ENCODE measurements at places on chromosomes 6 and 20.

- H3K36me3 ChIP-seq, result no peaks in the 10 kb centered on the region
- DNase-seq, result no peak
- H3K27ac ChIP-seq, result no peak overlapping the region
- H3K4me1 ChIP-seq, result no peaks in the 10 kb centered on the region
- no peak overlapping the region for H3K4me3 ChIP-seq
- no peaks in the 10 kb centered on the region for H3K27me3 ChIP-seq
Observed at GRCh38 chr6:42007286-42008137, 42.8 kb upstream of the TAF8 start.

DNA sequence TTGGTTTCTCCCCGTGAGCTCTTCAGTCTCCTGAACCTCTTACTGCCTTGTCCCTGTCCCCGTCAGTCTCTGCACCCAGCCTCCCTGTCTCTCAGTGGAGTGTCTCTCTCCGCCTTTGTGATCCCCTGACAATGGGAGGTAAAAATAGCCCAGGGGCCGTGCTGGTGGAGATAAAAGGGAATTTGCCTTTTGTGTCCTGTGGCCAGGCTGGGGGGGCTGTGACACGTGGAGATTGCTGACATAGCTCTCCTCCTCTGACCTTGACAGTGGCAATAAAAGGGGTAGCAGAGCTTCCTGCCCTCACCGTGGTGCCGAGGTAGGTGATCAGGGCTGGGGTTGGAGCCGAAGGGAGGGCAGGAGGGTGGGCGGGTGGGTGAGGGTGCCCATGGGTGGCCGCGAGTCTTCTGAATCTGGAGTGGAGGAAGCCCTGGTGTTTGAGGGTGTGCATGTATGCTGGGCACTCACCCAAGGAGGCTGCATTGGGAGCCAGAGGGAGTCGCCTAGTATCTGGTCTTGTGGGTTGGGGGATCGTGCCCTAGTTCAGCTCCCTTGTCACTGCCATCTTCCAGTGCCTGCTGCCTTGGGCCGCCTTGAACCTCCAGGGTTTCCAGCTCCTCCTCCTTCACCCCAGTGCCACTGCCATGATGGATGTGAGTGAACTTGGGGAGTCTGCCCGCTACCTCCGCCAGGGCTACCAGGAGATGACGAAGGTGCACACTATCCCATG is 21.9 kb downstream of the MYH7B start:
- no peak for DNase-seq
- H3K27ac ChIP-seq, result no peak overlapping the region
- no peaks in the 10 kb centered on the region for H3K4me1 ChIP-seq
- H3K27me3 ChIP-seq, result no peaks in the 10 kb centered on the region

DNA sequence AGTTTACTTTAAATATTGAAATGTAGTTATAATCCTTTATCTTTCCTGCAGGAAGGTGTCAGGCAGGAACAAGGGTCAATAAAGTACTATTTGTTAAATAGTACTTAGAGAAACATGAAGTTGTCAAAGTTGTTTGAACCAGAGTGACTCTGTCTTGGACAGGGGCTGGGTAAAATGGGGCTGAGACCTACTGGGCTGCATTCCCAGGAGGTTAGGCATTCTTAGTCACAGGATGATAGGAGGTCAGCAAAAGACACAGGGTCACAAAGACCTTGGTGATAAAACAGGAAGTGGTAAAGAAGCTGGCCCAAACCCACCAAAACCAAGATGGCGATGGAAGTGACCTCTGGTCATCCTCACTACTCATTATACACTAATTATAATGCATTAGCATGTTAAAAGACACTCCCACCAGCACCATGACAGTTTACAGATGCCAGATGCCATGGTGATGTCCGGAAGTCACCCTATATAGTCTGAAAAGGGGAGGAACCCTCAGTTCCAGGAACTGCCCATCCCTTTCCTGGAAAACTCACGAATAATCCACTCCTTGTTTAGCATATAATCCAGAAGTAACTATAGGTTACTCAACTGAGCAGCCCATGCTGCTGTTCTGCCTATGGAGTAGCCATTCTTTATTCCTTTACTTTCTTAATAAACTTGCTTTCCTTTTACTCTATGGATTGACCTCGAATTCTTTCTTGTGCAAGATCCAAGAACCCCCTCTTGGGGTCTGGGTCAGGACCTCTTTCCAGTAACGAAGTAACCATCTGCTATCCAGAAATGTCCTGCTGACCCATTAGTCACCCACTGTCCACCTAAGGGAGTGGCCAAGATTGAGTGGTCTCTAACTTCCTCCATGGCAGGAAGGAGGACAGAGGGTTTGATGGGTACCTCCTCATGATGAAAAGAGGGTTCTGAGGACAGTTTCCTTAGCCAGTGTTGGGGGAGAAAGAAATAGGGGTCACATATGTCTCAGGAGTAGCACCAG is 19.6 kb downstream of the SLC22A2 start:
- no peaks in the 10 kb centered on the region for H3K4me1 ChIP-seq
- H3K27me3 ChIP-seq, result no peaks in the 10 kb centered on the region
- H3K4me3 ChIP-seq, result no peak overlapping the region
- peak overlapping the region; percentile 42 for H3K27ac ChIP-seq
- peak; percentile 48 for DNase-seq

DNA sequence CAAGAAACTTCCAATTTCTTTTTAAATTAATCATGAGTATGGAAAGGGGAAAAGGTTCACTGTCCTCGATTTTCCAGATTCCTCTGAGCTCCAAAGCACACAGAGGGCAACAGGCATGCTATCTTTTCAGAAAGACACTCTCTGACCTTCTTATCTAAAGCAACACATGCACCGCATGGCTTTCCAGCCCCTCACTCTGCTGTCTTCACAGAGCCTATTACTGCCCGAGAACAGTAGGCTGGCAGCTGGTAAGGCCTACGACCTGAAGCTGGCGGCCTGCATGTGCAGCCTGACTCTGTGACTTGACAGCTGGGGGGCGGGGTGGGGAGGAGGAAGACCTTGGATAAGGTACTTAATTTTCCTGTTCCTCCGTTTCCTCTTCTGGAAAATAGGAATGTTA is 86.3 kb downstream of the ELOVL4 start:
- H3K27me3 ChIP-seq, result no peaks in the 10 kb centered on the region
- DNase-seq, result no peak
- H3K36me3 ChIP-seq, result no peaks in the 10 kb centered on the region

DNA sequence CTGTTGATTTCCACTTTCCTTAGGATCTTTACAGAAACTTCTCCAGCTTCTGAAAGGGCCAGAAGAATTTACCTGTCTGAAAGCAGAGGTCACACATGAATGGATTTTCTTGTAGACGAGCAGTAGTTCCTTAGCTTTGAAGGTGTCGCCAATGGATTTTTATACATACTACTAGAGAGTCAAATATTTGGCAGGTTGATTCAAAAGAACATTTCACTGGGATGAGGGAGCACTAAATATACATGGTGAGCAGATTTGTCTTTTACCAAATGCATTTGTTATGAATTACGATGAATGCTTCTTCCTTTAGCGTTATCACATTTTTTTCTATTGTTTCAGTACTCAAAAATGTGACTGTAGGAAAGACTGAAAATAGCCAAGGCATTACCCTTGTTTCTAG is 162.3 kb downstream of the PAX1 start:
- no peak overlapping the region for H3K4me3 ChIP-seq
- no peaks in the 10 kb centered on the region for H3K4me1 ChIP-seq
- no peaks in the 10 kb centered on the region for H3K36me3 ChIP-seq
- no peaks in the 10 kb centered on the region for H3K27me3 ChIP-seq

- H3K36me3 ChIP-seq, result no peaks in the 10 kb centered on the region
- H3K4me3 ChIP-seq, result peak overlapping the region; percentile 95
Observed at GRCh38 chr6:36984581-36985416, 1.2 kb downstream of the MTCH1 start.

- H3K36me3 ChIP-seq, result no peaks in the 10 kb centered on the region
- DNase-seq, result no peak
- H3K27ac ChIP-seq, result no peak overlapping the region
- H3K4me1 ChIP-seq, result no peaks in the 10 kb centered on the region
- no peak overlapping the region for H3K4me3 ChIP-seq
Observed at GRCh38 chr6:168837254-168838036, 396.5 kb downstream of the SMOC2 start.

GRCh38 chr6:166693880-166694279 is 66.8 kb upstream of the RPS6KA2 start:
- no peak for DNase-seq
- H3K36me3 ChIP-seq, result no peaks in the 10 kb centered on the region
- no peaks in the 10 kb centered on the region for H3K4me1 ChIP-seq
- no peak overlapping the region for H3K4me3 ChIP-seq
- no peak overlapping the region for H3K27ac ChIP-seq

DNA sequence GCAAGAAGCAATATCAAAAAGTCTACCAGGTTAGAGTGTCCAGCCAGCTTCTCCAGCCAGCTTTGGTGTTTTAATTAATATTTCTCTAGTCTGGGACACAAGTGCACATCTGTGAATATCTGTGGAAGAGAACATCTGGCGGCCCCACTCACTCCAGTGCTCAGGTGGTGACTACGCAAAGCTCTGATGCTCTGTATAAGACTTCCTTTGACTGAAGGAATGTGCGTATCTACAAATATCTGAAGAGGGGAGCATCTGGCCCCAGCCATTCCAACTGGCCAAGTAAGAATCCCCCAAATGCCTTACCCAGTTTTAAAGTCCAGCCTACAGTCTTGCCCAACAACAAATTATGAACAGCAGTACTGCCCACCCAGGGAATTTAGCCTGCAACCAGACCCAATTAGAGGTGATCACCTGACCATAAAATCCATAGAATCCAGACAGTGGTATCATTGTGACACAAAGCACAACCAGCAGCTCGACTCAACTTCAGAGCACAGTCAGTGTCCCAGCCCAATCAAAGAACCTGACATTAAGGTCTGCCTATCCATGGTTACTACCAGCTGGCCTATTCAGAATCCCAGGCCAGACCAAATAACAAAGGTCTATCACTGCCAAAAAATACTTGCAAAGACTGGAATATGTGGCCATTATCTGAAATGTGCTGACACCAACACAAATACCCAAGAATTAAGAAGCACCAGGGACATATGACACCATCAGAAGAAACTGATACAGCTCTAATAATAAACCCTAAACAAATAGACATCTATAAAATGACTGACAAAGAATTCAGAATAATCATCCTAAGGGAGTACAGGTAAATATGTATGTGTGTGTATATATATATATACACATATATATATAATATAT is 76.1 kb upstream of the MANEA start:
- H3K4me1 ChIP-seq, result no peaks in the 10 kb centered on the region
- no peak overlapping the region for H3K27ac ChIP-seq
- no peak for DNase-seq
- no peak overlapping the region for H3K4me3 ChIP-seq
- H3K36me3 ChIP-seq, result no peaks in the 10 kb centered on the region

DNA sequence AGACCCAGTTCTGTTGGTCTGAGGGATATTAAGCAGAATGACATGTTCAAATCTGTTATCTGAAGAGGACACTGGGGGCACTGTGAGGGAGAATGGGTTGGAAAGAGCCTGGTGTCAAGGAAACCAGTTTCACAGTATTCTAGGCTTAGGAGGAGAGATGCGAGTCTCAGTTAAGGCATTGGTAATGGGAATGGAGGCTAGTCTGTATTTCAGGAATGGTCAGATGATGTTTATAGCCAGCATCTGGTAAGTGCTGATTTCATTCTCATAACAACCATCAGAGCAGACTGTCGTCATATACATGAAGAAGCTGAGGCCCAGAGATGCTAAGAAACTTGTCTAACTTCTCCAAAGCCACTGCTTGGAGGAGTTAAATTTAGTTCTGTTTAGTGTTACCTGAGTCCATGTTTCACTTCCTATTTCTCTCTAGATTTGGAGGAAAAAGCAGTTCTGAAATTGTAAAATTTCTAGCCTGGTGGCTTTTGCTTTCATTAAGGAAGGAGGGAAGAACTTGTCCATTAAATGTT is 242.0 kb downstream of the ARID1B start:
- DNase-seq, result no peak
- H3K4me1 ChIP-seq, result no peaks in the 10 kb centered on the region
- H3K27ac ChIP-seq, result no peak overlapping the region
- H3K4me3 ChIP-seq, result no peak overlapping the region

GRCh38 chr6:151098166-151098565 is 141.6 kb upstream of the AKAP12 start:
- no peak overlapping the region for H3K27ac ChIP-seq
- no peaks in the 10 kb centered on the region for H3K27me3 ChIP-seq
- no peak overlapping the region for H3K4me3 ChIP-seq
- no peaks in the 10 kb centered on the region for H3K36me3 ChIP-seq

DNA sequence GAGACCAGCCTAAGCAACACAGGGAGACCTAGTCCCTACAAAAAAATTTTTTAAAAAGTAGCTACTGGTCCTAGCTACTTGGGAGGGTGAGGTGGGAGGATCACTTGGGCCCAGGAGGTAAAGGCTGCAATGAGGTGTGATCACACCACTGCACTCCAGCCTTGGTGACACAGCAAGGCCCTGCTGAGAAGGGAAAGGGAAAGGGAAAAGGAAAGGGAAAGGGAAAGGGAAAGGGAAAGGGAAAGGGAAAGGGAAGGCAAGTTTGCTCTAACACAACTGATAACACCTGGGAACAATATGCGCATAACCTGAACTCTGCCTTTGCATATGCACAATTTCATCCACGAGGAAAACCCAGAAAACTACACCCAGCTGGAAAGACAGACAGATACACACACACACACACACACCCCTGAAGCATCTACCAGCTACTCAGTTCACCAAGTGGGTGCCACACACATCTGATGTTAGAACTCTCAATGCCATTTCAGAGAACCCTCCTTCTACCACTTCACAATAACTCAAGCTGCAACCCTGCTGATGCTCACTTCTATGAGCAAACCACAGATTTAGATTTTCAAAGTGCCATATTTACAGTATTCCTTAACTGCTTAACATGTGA is 19.1 kb downstream of the B4GALT5 start:
- DNase-seq, result no peak
- no peaks in the 10 kb centered on the region for H3K36me3 ChIP-seq
- H3K27me3 ChIP-seq, result no peaks in the 10 kb centered on the region
- no peak overlapping the region for H3K27ac ChIP-seq
- no peak overlapping the region for H3K4me3 ChIP-seq
- peaks cover 7% of the 10 kb centered on the region for H3K4me1 ChIP-seq

DNA sequence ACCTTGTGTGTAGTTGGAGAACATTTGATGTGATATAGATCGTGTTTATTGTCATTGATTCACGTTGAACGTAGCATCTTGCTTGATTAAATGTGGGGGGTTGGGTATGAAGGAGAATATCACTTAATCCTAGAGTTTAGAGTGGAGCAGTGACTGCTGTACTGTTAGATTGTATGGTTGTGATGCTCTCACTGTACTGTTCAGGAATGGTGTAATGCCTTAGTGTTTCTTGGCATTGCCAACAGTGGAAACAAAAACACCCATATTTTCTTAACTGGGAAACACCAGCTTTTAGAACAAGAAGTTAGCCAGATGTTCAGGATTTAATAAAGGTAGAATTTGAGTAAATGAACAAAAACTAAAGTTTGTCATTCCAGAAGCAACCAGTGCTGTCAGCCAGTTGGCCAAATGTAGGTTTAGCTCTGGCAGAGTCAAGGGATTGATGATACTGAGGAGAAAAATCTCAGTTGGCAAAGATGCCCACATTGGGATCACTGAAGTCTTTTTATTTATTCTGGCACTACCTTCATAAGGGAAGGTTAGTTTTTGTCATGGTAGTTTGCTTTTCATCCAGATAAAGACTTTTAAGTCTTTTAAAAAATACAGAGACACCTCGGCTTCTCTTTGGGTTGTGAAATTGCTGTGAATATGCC is 129.9 kb downstream of the JARID2 start:
- DNase-seq, result no peak
- no peak overlapping the region for H3K4me3 ChIP-seq
- H3K27ac ChIP-seq, result no peak overlapping the region
- no peaks in the 10 kb centered on the region for H3K36me3 ChIP-seq

Measured in colonic mucosa (tissue), 4 donors.